SJCRH30 (cell line): ENCODE measurements at places on chromosomes 1 and 21.

GRCh38 chr1:219514728-219515127 is 98.2 kb downstream of the ZC3H11B start:
- DNase-seq, result no peak

- peak; percentile 94 for DNase-seq
Measured at GRCh38 chr1:59150577-59151386, 146.1 kb upstream of the FGGY start.

DNA sequence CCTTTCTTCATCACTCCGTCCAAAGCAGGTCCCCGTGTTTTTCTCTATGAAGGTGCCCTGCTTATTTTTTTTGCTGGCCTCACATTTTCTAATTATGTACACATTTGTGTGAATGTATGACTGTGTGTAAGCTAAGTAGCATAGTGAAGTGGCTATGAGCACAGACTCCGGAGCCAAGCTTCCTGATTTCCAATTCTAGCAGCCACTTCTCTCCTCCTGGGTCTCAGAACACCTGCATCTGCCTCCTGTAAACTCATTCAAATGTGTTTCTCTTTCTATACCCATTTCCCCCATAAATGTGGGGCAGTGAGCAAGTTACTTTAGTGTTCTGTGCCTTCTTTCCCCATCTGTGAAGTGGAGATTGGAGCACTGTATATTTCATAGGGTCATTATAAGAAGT is 2.1 kb downstream of the SLAMF6 start:
- DNase-seq, result no peak

GRCh38 chr1:110340207-110340468 is 961 bp downstream of the RBM15 start:
- DNase-seq, result no peak

- no peak for DNase-seq
Measured at GRCh38 chr1:39128959-39129358, 75.5 kb upstream of the MACF1 start.

DNA sequence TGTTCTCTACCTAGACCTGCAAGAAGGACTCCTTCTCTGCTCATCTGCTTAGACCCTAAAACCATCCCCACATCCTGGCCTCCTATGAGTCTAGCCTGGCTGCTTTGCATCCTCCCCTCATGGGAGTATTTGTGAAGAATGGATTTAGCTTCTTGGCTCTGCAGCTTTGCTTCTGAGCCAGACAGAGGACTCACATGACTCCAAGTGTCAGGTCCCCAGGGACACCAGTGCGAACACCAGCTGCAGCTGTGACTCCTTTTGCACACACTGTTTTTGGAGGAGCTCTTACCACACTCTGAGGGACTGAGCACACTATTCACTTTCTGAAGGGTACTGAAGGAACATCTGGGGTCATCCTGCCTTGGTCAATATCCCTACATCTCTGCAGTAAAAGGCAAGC is 131.8 kb upstream of the SGIP1 start:
- DNase-seq, result peak; percentile 44

GRCh38 chr1:89604414-89604735 is 28.5 kb upstream of the LRRC8C start:
- DNase-seq, result no peak

DNA sequence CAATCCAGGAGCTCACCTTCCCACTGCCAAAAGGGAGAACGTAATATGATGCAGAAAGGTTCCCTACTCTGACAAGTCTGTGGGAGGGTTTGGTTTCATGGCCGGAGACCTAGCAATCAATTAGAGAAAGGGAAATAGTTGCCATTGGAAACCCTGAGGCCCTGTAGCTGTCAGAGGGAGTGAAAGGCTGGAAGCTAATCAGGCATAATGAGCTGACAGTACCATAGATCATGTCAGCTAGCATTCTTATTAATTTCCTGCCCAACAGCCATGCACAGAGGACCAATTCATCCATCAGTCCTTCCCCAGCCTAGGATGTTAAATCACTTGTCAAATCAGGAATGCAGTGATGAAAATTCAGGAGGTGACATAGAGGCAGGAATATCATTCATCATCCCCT is 527.3 kb downstream of the PLPP3 start:
- no peak for DNase-seq

DNA sequence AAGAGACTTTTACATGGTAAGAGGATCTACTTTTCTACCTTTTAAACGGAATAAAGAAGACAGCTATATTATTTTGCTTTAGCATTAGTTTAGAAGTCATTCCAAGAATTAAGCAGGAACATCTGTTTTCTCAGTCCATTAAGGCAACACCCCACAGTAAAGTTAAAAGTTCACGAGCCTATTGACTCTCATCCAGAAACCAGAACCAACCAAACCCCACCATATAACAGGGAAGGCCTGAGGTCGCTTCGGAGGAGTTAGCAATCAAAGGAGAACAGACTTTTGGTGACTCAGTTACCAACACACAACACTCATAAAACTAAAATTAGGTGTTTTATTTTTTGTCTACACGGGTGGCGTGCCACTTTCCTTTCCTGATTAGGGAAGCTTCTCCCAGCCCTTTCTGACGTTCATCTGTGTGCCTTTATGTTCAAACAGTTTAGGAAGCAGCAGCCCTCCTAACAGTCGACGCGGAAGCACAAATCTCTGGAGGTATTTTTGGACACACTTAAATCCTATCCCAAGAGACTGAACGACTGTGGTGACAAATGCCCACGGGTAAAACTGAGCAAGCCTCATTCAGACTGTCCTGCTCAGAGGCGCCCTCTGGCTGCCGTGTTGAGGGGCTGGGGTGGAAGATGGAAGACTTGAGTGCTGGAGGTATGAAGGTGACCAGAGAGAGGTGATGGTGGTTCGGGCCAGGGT is 8.6 kb upstream of the PLA2G2C start:
- peak; percentile 80 for DNase-seq

DNA sequence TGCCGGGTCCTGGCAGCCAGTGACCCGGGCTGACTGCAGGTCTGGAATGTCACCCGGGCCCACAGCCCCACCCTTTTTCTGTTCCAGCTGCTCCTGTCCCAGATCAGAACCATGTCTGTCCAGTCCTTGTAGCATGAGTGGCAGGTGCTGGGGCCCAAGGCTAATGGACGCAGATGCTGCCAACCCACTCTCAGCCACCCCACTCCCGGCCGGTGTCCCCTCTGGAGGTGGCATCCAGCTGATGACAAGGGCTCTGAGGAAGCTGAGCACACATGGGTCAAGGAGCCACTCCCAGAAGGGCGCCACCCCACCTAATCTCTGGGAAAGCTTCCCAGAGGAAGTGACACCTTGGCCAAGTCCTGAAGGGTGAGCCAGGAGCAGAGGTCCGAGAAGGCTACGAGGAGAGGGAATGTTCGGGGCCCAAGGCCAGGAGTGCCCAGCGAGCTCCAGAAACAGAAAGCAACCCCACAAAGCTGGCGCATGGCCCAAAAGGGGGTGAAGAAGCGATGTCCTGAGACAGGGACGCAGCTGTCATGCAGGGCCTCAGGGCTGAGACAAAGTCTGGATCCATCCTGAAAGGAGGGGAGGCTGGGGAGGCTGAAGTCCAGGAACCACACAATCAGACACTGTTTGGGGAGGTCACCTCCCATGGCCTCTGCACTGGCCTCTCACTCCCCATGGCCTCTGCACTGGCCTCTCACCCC is 39.5 kb downstream of the ACOT7 start:
- DNase-seq, result peak; percentile 84

GRCh38 chr1:110477967-110478640 is 27.2 kb downstream of the PROK1 start:
- no peak for DNase-seq

DNA sequence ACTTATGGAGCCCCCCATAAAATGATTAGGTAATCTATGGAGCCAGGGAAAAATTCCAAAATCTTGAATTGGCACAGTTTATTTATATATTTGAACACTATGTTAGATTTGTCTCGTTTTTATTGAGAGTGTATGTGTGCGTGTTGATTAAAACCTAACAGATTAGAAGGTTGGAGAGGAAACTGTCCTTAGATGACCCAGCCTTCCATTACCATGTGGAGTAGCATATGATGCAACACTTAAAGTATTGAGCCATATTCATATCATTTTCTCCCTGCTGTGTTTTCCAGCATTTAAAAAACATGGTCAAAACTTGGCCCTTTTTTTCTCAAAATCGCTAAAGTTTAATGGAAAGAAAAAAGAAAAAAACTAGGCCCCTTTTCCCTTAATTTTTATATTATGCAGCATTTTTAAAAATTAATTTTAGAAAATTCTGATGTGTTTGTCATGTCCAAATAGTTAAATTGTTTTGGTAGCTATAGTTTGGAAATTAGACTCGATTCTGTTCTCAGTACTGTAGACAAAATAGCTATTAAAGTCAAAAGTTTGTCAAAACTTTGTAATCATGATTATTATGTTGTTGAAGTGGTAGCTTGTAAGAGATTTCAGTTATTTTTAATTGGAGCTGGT is 2.3 kb downstream of the LRRC8D start:
- DNase-seq, result no peak

- DNase-seq, result peak; percentile 58
Measured at GRCh38 chr1:64745181-64745985, 508 bp downstream of the RAVER2 start.

DNA sequence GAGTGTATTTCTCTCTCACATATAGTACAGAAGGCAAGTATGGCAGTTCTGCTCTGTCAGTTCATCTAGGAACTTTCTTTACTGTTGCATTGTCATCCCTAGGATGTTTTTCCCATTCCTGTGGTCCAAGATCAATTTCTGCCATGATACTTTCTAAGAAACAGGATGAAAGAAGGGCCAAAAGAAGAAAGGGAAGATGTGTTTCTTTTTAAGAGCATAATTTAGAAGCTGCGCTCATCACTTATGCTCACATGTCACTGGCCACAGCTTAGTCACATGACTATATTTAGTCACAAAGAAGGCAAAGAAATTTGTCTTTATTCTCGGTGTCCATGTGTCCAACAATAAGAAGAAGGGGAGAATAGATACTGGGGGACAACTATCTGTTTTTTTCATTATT is 7.0 kb upstream of the MAST2 start:
- DNase-seq, result no peak

GRCh38 chr1:91752324-91752723 is 133.6 kb downstream of the TGFBR3 start:
- DNase-seq, result no peak
